Naive thymus-derived CD8-positive, alpha-beta T cell (primary cell): ENCODE measurements at places on chromosomes 1 and 21.

DNA sequence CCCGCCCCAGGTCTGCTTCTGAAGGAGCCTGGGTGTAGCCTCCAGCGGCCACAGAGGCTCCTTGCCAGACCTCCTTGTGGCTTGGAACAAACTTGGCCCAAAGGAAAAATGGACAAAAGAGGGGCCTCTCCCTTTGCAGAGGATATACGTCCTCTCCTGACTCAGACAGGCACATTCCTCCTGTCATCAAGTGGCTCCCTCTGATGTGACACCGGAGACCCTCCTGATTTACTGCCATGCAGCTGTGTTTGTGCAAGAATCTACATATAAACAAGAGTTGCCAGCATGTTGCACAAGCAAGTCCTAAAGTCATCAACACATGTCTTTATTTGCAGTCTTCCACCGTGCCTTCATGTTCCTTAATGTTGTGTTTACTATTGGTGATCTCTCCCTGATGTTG lies 54.1 kb upstream of the F3 start:
- DNase-seq, result no peak

GRCh38 chr1:237012788-237013383 lies 8.6 kb upstream of the MT1HL1 start:
- DNase-seq, result no peak

- DNase-seq, result no peak
These were observed 35.1 kb upstream of the DIP2A start for GRCh38 chr21:46423546-46424038.

GRCh38 chr1:206590025-206590758 lies 22.1 kb downstream of the EIF2D start:
- DNase-seq, result no peak

DNA sequence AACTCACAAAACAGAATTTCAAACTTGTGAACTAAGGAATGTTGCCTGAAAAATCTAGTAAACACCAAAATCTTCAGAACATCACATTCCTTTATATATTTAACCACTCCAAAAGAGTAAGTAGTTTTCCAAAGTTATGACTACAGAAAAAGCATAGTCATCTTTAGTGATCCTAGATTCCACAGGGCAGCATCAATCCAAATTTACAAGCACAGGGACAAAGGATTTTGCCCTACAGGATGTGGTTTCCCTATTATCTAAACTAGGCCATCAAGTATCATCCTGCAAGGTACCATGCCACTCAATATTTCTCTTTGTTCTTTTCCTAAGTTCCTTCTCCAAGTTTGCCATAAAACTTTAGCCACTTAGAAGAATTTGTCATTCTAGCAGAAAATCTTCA lies 33.0 kb downstream of the COP1 start:
- DNase-seq, result no peak
